Type B pancreatic cell (in vitro differentiated cells): ENCODE measurements at places on chromosomes 1 and 21.

GRCh38 chr1:230784163-230784562 is 37.0 kb downstream of the CAPN9 start:
- no peak for DNase-seq

GRCh38 chr1:227888404-227889046 is 59.2 kb downstream of the WNT9A start:
- DNase-seq, result peak; percentile 57

DNA sequence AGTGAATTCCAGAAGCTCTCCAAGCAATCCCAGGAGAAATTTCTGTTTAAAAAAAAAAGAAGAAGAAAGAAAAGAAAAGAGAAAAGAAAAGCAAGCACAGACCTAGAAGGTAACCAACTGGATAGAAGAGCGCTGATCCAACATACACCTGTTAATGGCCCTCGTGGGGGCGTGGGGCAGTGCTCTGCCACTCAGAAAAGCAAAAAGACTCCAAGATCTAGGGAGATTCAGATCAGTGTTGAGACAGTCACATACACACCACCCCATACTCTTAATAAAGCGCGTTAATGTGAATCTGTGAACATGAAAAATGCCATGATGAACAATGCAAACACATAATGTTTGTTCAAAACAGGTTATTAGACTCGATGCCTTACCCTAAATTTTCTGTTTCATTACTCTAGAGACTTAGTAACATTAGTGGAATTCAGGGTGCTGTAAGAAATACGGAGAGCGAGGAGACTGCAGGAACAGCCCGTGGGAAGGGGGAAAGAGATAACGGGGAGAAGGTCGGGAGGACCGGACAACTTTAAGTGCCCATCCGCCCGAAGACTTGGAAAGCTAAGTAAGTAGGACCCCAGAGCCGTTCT is 406 bp downstream of the NME7 start:
- DNase-seq, result no peak

DNA sequence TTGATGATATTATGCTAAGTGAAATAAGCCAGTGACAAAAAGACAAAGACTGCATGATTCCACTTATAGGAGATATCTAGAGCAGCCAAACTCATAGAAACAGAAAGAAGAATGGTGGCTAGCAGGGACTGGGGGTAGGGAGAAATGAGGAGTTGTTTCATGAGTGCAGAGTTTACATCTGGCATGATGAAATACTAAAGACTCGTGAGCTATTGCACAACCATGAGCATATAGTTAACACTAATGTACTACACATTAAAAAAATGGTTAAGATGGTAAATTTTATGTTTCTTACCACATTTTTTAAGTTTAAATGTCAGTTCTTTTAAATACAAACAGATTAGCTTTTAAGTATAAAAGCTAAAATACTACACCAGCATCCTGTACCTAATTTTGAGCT is 57.8 kb downstream of the ESRRG start:
- no peak for DNase-seq

DNA sequence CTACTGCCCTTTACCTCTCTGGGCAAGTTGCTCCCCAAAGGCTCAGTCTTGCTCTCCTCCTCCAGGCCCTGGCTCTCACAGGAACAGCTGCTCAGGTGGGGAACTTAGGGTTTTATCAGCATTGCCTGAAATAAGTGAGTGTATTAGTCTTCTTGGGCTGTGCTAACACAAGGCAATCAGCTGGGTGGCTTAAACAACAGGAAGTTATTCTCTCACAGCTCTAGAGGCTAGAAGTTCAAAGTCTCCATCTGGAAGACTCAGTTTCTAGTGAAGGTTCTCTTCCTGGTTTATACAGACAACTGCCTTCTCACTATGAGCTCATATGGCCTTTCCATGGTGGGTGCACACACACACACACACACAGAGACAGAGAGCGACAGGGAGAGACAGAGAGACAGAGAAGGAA is 2.8 kb upstream of the CD1C start:
- DNase-seq, result no peak

DNA sequence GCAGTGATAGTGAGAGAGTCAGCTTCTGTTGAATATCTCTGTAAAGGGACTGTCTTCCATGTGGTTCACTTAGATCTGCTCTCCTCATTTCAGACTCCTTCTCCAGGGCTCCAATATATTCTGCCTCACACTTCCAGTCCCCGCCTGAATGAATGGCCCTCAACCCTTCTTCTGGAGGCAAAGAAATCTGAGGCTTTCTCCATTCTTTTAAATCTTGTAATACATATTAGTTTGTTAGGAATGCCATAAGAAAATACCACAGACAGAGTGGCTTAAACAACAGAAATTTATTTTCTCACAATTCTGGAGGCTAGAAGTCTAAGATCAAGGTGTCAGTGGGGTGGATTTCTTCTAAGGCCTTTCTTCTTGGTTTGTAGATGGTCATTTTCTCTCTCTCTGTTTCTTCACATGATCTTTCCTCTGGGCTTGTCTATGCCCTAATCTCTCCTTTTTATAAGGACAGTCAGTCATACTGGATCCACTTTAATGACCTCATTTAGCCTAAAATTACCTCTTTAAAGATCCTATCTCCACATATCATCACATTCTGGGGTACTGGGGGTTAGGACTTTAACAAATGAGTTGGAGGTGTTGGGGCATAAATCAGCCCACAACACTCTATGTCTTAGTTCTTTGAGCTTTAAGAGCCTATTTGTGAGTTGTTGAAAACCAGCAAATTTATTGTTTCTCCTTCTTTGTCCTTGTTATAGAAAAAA is 128.5 kb upstream of the KCNK2 start:
- no peak for DNase-seq

DNA sequence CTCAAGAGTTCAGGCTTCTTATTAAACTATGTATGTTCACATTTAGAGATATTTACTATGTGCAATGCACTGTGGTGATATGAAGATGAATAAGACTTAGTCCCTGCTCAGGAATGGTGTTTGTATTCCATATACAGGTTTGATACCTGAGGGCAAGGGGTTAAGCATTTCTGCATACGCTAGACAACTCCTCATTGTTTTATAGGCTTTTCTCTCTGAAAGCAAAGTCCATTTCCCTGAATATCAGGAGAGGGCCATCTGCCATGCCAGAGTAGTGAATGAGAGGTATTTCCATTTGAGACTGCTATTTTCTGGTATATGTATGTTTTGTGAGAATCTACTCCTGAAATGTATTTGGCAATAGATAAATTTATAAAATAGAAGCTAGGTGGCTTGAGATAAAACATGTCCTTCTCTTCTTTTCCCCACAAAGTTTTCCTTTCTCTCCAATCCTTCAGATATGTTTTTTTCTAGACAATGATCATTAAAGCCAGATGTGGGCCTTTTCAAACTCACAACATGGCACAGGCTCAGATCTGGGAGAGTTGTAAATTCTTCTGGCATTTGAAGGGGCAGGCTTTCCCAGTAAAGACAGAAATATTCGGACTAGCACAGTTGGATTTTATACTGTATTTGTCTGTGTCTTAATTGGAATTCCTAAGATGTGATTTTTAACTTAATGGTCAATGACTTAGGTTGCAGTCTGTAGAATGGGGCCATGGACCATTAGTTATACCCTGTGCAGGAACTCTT is 73.3 kb upstream of the WDR26 start:
- DNase-seq, result no peak

DNA sequence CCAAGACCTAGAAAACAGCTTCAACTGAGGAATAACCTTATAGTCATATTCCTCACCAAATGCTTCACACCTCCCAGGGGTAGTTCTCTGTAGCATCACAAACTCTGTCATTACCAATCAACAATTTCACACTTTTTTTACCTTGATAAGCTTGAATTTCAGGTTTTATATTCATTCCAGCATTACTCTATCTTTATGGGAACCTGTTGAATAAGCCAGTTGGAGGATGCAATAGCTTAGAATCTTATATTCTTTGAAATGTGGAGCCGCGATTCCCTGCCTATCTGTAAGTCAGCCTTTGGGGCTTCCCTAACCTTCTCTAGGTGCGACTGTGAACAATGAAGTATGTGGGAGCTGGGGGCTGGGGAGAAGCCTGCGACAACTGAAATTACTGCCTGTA is 145.4 kb downstream of the GREM2 start:
- no peak for DNase-seq

- no peak for DNase-seq
Observed at GRCh38 chr1:64184003-64184440, 19.4 kb upstream of the UBE2U start.

GRCh38 chr21:29641635-29642550 is 297.9 kb downstream of the GRIK1 start:
- no peak for DNase-seq

DNA sequence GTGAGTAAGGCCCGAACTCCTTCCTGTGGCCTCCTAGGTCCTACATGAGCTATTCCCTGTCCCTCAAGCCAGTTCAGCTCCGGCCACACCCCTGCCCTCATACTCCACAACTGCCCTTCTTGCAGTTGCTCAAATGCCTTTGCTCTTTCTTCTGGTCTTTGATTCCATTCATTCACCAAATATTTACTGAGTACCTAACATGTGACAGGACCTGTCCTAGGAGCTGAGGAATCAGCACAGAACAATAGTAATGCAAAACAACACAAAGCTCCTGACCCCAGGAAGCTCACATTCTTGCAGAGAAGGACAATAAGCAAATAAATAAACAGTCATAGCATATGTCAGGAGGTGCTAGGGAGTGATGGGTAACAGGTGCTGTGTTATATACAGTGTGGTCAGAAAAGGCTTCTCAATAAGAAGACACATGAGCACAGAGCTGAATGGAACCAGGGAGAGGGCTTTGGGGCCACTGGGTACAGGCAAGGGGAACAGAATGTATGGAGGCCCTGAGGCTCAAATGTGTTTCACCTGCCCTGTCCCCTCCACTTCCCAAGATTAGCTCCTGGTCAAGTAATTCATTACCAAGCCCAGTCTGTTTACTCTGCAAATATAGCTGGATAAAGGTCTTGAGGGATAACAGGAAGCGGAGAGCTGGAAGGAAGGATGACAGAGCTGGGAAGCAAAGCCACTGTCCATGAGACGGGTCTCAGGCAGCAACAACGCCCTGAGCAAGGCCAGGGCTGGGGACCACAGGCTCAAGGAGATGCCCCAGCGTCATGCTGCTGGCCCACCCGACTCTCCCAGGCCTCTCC is 145.1 kb downstream of the CSMD2 start:
- DNase-seq, result no peak

DNA sequence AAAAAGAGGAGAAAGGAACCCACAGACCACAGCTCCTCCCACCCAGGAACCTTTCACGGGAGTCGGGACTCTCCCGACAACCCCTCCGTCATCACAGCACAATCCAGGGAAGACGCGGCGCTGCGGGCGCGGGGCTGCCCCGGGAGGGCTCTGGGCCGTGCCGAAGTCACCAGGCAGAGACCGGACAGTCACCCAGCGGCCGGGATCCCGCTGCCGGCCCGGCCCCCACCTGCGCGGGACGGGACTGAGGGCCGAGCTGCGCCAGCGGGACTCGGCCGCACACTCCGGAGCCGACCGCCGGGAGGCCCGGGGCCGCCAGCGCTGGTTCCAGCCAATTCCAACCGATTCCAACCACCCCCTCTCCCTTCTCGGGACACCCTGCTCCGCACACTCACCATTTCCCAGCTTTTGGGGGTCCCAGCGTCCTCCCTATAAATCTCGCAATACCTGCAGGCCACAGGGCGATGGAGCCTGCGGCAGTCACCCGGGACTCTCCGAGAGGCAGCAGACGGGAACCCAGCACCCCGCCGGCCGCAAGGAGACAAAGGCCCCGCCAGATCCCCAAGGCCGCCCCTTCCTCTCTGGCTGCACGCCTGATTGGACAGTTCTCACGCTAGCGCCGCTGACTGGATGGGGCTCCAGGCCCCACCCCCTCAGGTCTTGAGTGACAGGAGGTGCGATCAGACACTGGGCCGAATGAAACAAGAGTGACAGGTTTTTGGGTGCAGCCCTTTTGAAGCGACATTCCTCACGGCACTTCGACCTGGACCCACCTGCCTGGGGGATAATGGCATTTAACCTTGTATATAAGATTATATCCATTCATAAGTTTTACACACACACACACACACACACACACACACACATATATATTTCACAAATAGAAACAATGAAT is at the start of gene ZNF695:
Gene ZNF695 (minus strand): TSS at position 547 of the 895 bp plus-strand sequence. CDS start 149 bp downstream, at position 398.
- peak; percentile 93 for DNase-seq

GRCh38 chr1:156658945-156659574 is 17.1 kb downstream of the BCAN start:
- DNase-seq, result no peak

- DNase-seq, result no peak
Observed at GRCh38 chr1:15513192-15513591, 10.8 kb downstream of the CASP9 start.

DNA sequence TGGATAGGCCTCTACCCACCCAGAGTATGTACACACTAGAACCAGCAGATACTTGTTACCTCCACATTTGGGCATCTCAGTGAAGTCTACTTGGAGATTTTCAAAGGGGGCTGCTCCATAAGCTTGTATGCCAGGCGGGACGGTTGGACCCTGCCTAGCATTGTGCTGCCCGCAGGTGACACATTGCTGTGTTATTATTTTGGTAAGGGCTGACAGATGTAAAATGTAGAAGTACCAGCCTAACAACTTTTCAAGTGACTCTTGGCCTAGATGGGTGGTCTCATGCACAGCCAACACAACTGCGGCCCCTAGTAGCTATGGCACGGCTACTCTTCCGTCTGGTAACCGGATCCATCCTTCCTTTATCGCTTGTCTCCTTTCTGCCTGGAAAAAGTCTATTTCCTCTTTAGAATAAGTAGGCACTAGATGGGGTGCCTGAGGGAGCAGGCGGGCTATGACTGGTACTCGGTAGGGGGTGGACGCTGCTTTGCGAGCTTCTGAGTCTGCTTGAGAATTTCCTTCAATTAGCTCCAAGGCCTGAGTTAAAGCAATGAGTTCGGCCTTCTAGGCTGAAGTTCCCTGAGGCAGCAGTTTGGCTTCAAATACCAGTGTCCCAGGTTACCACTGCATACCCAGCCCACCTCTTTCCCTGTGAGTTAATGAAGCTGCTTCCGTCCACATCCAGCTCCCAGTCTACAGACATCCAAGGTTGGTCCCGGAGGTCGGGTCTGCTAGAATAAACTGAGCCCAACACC is 405.3 kb downstream of the TGFB2 start:
- no peak for DNase-seq

GRCh38 chr1:229579059-229579673 is 20.7 kb upstream of the ABCB10 start:
- no peak for DNase-seq
